ENCODE measurements at places on chromosomes 7 and 10.

DNA sequence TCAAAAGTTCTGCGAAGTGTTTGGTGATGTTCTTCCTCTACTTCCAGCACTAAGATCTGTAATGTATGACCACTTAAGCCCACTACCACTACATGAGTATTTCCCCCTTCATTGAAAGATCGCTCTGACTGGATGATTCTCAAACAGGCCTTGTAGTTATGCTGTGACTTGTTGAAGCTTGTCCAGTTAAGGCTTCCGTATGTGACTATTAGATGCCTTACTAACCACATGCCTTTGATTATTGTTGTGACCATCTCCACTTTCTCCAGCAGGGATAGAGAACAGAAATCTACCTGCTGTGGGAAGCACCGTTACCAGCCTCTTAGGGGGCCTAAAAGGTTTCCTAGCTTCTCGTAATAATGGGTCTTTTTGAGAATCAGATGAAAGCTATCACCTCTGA is 81.1 kb downstream of the NOC3L start:
- DNase-seq = no peak

GRCh38 chr10:82742478-82742877 is 867.5 kb downstream of the NRG3 start:
- DNase-seq = no peak

- DNase-seq = no peak
Measured at GRCh38 chr7:138753610-138754009, 44.2 kb upstream of the TMEM213 start.

GRCh38 chr10:93702210-93703001 is at the start of gene FRA10AC1:
Gene FRA10AC1 (minus strand): TSS chr10:93702592. CDS start chr10:93700106, 2,486 bp downstream.
- DNase-seq = peak; percentile 96
